ENCODE measurements at places on chromosomes 6 and 20.

DNA sequence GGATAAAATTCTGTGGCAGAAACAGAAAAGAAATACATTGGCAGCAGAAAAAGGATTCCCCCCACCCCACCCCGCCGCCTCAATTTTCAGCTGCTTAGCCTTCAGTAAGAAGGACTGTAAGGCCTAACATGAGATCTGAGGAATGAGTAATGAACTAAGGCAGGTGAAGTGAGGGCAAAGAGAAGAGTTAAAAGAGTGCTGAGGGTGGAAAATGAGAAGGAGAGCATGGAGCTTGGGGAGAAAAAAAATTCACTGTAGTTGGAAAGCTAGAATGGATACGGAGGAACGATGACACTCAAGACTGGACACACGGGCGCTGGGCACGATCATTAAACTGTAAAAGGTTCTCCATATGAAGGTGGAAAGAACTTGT, 14.6 kb downstream of the POM121L2 start:
- no peak for DNase-seq

GRCh38 chr6:22878324-22878701, 308.9 kb downstream of the HDGFL1 start:
- DNase-seq: no peak

- DNase-seq: no peak
These were observed 1515.1 kb downstream of the HACE1 start for GRCh38 chr6:103344554-103345163.

DNA sequence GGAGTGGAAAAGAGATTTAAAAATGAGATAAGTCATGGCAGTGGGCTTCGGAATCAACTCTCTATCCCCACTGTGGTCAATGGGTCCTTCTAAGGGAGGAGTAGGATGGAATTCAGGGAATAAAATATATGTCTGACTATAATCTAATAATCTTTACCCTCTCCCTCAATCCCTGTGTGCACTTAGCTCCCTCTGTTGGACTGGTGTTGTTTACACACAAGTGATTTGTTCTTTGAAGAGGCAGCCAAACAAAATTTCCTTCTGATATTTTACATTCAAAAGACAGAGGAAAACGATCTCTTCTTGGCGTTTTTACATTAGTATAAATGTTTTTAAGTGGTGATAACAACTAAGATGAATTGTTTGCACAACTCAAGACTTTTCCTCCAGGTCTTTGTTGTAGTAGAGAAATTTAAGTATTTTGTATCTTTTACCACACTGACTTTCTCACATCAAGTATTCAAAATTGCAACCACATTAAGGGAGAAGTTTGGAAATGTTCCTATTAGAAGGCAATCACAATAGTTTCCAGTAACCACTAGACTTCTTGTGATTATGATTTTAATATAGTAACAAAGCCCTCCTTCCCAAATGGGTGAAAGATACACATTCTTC, 317.8 kb downstream of the CENPW start:
- peak; percentile 31 for DNase-seq

DNA sequence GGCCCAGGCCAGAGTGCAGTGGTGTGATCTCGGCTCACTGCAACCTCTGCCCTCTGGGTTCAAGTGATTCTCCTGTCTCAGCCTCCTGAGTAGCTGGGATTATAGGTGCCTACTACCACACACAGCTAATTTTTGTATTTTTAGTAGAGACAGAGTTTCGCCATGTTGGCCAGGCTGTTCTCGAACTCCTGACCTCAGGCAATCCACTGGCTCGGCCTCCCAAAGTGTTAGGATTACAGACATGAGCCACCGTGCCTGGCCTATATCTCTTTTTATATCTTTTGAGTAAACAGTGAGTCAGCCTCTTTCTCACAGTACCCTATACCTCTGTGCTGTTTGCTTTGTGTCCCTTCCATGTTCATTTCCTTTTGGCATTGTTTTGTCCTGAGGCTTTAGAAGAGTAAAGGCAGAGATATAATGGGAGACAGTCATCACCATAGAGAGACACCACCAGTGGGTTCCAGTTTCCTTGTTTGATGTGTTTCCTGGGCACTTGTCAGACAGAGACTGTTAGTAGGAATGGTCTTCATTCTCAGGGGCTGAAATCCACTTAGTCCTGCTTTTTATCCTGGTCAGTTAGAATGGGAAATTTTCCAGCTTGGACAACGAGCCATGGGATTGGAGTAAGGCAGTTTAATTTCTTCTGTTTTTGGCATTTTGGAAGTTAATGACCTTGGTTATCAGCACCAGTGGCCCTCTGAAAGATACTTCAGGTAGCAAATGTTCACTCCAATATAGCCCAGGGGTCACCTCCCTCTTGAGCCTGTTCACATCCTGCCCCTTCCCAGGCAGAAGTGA, 32.2 kb upstream of the ASXL1 start:
- peak; percentile 51 for DNase-seq

DNA sequence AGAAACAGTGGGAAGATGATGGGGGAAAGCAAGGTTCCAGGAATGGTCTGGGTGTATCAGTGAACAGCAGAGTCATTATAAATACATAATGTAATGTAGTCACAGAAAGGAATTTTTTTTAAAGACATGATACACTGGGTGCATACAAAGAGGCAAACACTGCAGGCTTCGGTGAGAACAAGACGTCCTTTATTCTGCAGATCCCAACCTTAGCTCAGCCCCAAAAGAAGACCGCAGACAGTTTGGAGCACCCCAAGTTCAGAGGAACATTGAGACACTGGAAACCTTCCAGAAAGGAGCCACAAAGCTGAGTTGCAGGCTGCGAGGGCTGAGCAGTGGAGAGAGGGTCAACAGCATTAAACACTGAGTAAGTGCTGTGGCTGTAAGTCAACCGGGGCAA, 30.6 kb upstream of the FOXC1 start:
- DNase-seq: no peak

GRCh38 chr20:3367089-3367488, 40.4 kb downstream of the DNAAF9 start:
- no peak for DNase-seq

GRCh38 chr6:121339639-121340226, 5.5 kb upstream of the TBC1D32 start:
- DNase-seq: no peak

GRCh38 chr20:59752704-59753460, 148.5 kb downstream of the PHACTR3 start:
- DNase-seq: no peak

DNA sequence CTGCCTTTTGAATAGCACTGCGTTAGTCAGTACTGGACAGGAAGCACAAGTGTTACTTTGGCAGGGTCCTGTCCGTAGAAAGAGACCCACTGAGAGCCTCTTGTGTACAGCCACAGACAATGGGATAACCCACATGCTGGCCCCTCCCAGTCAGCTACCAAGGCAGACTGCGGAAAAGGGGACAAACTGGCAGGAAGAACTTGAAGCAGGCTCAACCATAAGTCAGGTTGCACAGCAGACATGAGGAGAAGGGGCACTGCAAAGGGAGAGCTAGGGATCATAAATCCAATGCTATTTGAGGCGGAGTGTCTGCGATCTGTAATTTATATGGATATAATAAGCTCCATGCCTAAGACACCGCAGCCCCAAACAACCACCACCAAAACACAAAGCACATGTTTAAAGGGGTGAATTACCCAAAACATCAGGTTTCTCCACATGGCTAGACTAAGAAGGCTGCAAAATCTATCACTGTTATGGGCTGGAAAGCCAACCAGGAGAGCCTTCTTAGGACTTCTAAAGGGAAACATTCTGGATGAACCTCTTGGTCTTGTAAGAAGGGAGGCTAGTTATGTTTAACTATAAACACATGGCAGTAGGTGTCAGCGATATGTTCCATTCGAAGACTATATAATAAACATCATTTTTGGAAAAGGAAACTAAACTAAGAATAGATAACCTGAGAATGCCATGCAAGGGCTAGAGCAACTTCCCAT, 141.7 kb downstream of the BACH2 start:
- peak; percentile 28 for DNase-seq

GRCh38 chr6:25535632-25536225, 116.3 kb upstream of the SCGN start:
- DNase-seq: no peak

DNA sequence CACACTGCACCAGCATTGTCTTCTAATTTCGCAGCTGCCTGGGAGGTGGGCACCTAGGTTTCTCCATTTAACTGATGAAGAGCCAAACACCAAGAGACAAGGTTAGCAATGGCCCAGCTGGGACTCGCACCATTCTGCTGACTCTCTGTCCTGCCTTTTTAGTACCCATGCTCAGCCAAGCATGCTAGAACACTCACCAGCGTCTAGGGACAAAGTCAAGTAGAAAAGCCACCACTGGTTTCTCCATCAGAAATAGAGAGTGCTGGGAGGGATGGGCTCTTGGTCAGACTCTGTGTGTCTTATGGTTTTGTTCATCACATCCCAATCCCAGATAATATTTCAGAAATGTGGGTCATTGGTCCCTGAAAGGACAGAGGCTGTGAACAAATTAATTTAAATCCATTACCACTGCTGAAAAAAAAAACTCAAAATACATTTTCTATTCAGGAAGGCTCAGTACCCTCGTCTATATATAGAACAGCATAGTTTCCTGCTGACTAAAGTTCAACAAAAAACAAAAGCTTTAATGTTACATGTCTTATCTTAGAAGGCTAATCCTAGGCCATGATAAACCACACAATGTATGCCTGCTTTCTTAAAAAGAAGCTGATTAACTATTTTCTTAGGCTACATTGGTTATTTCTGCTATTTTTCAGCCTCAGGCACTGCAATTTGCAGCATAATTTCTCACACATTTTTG, 111.0 kb downstream of the TBC1D7 start:
- DNase-seq: peak; percentile 47

DNA sequence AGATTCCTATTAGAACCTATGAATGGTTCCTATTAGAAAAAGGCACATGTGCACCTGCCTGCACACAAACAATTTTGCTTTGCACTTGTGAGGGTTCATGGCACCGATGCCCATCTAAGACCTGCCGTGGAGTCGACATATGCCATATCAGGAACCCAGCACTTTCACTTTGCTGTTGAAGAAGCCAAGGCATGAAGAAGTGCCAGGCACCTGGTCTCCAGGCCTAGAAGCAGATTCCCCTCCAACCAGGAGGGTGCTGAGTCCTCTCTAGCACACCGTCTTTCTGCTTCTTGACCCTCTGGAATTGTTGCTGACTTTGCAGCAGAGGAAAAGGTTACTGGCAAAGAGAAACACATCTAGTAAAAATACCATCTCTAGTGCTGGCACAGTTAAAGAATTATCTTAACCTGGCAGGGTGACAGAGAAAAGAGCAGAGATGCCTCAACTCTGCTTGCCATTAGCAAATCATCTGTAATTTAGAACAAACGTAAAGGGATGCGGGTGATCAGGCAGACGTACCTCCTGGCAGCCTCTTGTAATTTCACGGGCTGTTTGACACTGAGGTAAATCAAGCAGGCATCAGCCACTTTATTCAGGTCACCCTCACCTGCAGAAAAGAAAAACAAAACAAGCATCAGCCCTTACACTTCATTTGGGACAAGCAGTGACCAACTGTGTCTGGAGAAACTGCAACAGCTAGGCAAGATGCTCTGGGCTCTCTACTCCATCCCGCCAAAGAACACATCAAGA, 37.2 kb downstream of the TTI1 start:
- DNase-seq: no peak

DNA sequence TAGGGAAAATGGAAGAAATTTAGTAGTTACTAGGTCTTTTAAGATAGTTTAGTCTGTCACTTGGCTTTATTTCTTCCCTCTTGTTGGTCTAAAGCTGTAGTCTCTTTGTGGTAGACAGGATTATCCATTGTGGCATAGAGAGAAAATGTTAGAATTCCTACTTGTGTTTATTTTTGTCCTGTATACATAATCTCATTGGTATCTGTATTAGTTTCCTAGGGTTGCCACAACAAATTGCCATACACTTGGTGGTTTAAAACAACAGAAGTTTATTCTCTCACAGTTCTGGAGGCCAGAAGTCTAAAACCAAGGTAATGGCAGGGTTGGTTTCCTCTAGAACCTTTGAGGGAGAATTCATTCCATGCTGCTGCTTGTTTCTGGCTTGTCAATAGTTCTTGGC, 119.4 kb downstream of the ZFAND3 start:
- peak; percentile 7 for DNase-seq

GRCh38 chr20:37989601-37990295, 43.5 kb downstream of the TTI1 start:
- DNase-seq: no peak

GRCh38 chr20:37680420-37680819, 13.4 kb upstream of the CTNNBL1 start:
- DNase-seq: no peak

GRCh38 chr6:98146656-98147055, 687.7 kb upstream of the POU3F2 start:
- no peak for DNase-seq

GRCh38 chr6:137313928-137314855, 95.0 kb upstream of the IFNGR1 start:
- peak; percentile 85 for DNase-seq

DNA sequence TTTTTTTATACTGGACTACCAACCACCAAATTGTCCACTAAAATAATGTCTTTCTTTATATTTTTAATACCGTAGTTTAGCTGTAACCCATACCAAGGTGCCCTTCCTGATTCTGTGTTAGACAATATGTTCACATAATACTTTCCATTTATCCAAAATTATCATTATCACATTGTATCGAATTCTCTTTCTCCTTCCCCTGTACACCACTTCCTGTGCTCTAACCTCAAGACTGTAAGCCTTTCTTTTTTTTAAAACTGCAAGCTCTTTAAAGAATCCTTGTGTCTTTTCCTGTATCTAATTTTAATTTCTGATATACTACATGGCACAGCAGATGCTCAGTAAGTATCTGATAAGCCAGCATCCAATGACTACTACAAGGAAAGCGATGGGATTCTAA, 917.5 kb downstream of the EYS start:
- DNase-seq: no peak

GRCh38 chr20:44182135-44182765, 4.7 kb downstream of the JPH2 start:
- DNase-seq: no peak

- DNase-seq: no peak
These were observed 11.2 kb downstream of the SLC13A3 start for GRCh38 chr20:46640044-46640443.

GRCh38 chr6:107400616-107401147, 58.7 kb downstream of the PDSS2 start:
- no peak for DNase-seq

DNA sequence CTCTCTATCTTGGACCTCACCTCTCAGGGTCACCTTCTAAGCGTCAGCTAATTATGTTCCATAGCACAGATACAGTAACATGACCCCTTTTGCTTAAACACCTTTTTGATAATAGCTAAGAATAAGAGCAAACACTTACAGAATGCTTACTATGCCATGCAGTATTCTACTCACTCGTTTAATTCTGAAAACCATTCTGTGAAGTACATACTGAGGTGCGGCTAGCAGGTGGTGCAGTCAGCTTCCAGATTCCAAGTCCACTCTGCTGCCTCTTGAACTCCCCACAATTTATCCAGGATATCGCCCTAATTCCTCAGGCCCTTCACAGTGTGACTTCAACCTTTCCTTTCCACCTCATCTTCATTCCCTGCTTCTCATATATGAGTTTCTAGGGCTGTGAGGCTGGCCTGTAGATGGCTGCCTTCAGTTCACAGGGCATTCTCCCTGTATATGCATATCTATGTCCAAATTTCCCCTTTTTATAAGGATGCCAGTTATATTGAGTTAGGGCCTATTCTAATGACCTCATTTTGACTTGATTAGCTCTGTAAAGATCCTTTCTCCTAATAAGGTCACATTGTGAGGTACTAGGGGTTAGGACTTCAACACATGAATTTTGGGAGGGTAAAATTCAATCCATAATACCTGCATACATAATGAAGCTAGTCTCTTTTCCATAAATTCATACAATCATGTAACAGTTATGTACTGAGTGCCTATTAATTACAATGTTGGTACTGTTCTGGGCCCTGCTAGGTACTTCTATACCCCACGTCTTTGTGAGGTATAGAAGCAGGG, 130.1 kb downstream of the PDSS2 start:
- DNase-seq: no peak
